ENCODE measurements at places on chromosomes 1 and 21. TPM values are rescaled to one million over a fixed set of nuclear protein-coding genes. Genes with fewer than 3 reads are reported as not detected.

ITLN2 gene
- not detected for total RNA-seq

CGN gene
- under 0.01 TPM for total RNA-seq

DIO1 gene
- not detected for total RNA-seq

BLACAT1 gene
- total RNA-seq: not detected

KLHDC7A gene
- total RNA-seq: not detected

TMEM52 gene
- total RNA-seq: not detected
